ENCODE measurements at places on chromosomes 5 and 9. TPM values are rescaled to one million over a fixed set of nuclear protein-coding genes. Genes with fewer than 3 reads are reported as not detected.

DNA sequence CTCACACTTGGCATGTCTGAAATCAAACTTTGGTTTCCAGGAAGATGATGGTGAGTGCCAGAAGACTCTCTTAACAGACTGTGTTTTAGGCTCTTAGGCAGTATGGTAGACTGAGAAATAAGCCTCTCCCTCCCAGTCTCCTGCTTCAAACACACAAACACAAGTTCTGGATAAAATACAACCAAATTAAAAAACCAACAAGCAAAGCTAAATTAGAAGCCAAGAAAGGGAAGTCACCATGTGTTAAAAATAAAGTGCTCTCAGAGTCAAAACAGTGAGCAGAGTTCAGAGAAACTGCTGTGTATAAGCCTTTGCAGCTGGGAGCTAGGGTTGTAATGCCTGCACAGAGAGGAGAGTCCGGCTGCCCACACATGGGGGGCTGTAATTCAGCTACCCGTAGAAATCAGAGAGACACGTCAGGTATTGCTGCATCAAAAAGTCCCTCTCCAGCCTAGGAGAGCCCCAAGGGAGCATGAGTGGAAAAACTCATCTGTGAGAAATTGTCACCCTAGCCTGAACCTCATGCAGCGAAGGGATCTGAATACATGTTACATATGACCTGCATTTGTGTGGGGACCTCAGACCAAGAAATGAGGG, 62.6 kb downstream of the ANGPTL2 start:
- DNase-seq: no peak

DNA sequence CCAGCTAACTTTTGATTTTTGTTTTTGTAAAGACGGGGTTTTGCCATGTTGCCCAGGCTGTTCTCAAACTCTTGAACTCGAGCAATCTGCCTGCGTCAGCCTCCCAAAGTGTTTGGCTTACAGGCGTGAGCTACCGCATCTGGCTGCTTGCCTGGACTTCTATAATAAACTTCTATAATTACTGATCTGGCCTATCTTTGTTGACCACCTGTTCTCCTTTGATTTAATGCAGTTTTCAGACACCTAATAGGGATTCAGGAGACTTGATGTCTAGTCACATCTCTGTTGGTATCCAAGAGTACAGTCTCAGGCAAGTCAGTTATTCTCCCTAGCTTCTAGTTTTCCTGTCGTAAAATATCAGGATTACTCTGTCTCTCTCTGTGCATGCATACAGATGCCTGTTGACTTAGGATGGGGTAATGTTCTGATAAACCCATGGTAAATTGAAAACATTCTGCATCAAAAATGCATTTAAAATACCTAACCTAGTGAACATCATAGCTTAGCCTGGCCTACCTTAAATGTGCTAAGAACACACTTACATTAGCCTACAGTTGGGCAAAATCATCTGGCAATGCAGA, 51.5 kb upstream of the NR3C1 start:
- no peak for DNase-seq

DNA sequence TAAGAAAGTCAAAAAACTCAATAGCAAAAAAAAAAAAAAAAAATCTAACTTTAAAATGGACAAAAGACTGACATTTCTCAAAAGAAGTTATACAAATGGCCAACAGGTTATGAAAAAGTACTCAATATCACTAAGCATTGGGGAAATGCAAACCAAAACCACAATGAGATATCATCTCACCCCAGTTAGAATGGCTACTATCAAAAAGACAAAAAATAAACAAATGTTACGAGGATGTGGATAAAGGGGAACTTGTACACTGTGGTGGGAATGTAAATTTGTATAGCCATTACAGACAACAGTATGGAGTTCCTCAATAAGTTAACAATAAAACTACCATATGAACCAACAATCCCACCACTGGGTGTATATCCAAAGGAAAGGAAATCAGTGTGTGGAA, 37.2 kb downstream of the ENC1 start:
- no peak for DNase-seq

GRCh38 chr9:91896097-91896496, 53.9 kb downstream of the ROR2 start:
- DNase-seq: no peak

DNA sequence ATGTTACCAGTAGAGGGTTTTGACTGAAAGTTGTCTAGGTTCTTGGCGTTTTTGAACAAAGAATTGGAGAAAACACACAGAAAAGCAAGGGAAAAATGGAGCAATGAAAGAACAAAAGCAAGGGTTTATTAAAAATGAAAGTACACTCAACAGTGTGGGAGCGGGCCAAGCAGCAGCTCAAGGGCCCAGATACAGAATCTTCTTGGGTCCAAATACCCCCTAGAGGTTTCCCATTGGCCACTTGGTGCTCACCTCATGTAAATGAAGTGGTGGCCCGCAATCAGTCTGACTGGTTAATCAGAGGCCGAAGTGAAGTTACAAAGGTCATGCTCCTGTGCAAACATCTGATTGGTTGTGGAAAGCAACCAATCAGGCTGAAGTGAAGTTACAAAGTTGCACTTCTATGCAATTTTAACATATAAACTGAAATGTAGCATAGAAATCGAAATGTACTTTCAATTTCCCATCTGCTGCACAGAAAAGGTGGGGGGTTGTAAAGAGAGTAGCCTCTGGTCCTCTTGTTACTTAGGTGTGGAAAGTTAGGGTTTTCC, 1.9 kb upstream of the GM2A start:
- no peak for DNase-seq

GRCh38 chr9:92709954-92710353, 40.0 kb upstream of the IPPK start:
- no peak for DNase-seq

DNA sequence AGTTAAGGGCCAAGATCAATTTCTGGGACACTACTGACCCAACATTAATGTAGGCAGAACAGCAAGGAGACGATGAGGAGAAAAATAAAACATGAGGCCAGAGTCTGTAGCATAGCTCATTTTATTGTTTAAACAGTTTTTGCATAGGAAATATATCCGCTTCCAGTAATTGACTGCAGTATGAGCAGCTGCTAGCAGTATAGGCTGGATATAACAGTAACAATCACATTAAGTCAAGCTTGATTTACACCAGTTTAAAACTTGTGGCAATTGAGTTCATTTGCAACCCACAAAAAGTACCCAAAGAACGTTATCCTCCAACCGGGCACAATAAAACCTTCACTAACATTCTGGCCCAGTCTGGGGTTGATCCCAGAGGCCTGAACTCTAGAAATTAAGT, 232.2 kb downstream of the NFIB start:
- DNase-seq: no peak

DNA sequence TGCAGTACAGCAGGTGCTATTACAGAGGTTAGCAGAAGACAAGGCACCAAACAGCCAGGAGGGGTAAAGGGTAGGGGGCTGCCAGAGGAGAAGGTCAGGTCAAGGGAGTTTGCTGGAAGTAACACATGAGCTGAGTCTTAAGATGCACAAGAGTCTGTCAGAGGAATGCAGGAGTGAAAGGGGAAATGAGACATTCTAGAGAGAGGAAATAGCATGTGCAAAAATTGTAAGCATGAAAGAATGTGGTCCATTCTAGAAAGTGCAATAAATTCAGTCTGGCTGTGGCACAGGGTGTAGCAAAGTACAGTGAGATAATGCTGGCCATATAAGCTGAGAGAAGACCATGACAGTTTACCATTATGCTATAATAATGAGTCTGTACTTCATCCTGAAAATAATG, 6.6 kb downstream of the GOLGA1 start:
- no peak for DNase-seq

DNA sequence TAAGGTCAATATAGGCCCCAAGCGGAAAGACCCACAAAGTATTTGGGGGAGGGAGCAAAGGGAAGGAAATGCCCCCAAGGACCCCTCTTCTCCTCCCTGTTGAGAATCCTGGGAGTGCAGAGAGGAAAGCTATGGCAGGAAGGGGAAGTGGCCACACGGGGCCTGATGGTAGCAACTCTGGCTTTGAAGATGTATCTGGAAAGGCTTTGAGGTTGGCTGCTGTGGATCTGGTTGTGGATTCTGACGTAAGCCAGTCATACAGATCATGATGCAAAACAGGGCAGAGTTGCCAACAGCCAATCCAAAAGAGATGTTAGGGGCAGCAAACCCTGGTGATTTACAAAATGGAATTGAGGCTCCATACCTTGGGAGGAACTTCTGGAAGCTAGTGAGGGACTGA, 108.8 kb downstream of the PRKACG start:
- no peak for DNase-seq

GRCh38 chr9:121601194-121601593, 50.2 kb upstream of the DAB2IP start:
- DNase-seq: no peak

The GFI1B gene
- 0.41 TPM for total RNA-seq

The FSTL4 gene
- total RNA-seq: 5.0 TPM

The REEP5 gene
- 54.3 TPM for total RNA-seq

The FABP6 gene
- 2.9 TPM for total RNA-seq

The CATSPER3 gene
- total RNA-seq: 0.44 TPM

The TEK gene
- total RNA-seq: 2.5 TPM

All from WTC11 (cell line).